ENCODE measurements at places on chromosomes 5 and 9. TPM values are rescaled to one million over a fixed set of nuclear protein-coding genes. Genes with fewer than 3 reads are reported as not detected.

DNA sequence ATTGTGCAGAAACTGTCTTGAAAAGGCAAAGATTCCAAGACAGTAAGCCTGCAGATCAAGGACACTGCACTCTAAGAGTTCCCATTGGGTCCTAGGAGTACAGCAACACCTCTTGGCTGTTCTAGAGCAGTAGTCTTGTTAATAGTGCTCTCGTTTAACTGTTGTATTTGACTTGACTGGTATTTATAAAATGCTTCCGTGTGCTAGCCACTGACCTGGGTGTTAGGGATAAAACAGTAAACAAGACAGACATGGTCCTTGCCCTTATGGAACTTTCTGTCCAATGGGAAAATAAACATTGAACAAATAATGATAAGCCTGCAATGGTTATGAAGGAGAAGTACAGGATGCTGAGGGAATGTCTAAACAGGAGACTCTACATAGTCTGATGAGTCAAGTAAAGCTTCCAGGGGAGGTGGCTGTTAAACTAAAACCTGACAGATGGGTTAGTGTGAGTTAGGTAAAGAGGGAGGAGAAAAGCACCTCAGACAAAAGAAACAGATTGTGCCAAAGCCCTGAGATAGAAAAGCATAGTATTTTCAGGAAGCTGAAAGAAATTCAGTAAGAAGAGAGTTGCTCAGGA is 33.3 kb downstream of the TDRD7 start:
- no peaks in the 10 kb centered on the region for H3K36me3 ChIP-seq
- DNase-seq = no peak
- H3K27me3 ChIP-seq = no peaks in the 10 kb centered on the region
- H3K4me1 ChIP-seq = no peaks in the 10 kb centered on the region
- no peak overlapping the region for H3K27ac ChIP-seq

DNA sequence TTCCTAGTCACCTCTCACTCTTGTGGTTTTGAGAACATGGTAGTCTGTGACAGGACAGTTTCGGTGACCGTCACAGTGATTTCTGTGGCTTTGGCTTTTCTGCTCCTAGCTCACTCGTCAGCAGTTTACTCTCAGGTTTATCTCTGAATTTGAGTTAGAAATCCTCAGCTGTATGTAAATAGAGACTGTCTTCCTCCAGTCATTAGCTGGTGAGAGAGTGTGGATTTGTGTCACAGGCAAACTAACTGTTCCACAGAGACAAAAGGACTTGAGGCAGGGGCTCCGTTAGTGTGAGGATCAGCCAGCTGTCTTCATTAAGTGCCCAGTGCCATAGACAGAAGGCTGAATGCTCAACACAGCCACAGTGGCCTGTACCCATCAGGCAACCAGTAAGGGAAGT is 131.4 kb downstream of the CD180 start:
- H3K4me1 ChIP-seq = peaks cover 3% of the 10 kb centered on the region
- H3K4me3 ChIP-seq = no peak overlapping the region
- H3K36me3 ChIP-seq = no peaks in the 10 kb centered on the region

- H3K27ac ChIP-seq = no peak overlapping the region
- H3K27me3 ChIP-seq = no peaks in the 10 kb centered on the region
Measured at GRCh38 chr9:37990404-37991015, 78.5 kb downstream of the SHB start.

GRCh38 chr9:22054076-22054475 is 45.0 kb upstream of the CDKN2B start:
- no peak for DNase-seq
- H3K4me1 ChIP-seq = peaks cover 23% of the 10 kb centered on the region
- no peak overlapping the region for H3K27ac ChIP-seq
- H3K27me3 ChIP-seq = no peaks in the 10 kb centered on the region

DNA sequence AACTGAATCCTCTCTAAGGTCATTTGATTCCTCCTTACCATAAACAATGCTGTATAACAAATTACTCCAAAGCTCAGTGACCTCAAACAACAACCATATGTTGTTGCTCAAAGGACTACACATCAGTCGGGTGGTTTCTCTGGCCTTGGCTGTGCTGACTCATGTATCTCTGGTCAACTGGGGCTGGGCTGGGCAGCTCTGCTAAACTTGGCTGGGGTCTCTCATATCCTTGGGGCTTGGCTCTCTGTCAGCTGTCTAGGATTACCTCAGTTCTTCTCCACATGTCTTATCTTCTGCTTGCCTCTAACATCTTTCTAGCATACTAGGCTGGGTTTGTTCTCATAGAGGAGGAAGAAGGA is 86.4 kb downstream of the GALNT10 start:
- no peak overlapping the region for H3K4me3 ChIP-seq
- no peaks in the 10 kb centered on the region for H3K36me3 ChIP-seq
- H3K27ac ChIP-seq = no peak overlapping the region
- peaks cover 17% of the 10 kb centered on the region for H3K4me1 ChIP-seq

DNA sequence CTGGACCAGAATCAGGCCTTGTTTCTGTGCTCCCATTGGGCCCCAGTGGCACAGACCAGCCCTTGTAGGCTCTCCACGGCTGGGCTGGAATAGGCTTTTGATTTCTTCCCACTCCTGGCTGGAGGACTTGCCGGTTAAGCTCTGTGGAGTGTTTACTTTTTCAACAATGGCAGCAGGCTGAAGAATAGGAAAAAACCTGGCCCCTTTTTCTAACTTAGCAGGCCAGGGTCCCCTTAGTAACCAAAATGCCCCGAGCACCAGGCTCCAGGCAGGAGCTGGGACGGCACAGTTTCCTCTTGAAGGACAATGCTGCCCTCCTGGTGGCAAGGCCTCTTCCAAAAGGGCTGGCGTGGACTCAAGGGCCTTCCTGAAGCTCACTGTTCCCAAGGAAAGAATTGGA is 230.3 kb downstream of the CRB2 start:
- H3K36me3 ChIP-seq = peaks cover 13% of the 10 kb centered on the region
- H3K4me1 ChIP-seq = no peaks in the 10 kb centered on the region
- H3K27me3 ChIP-seq = no peaks in the 10 kb centered on the region
- DNase-seq = no peak
- no peak overlapping the region for H3K27ac ChIP-seq
- no peak overlapping the region for H3K4me3 ChIP-seq

- H3K4me3 ChIP-seq = no peak overlapping the region
- no peaks in the 10 kb centered on the region for H3K36me3 ChIP-seq
- H3K27me3 ChIP-seq = no peaks in the 10 kb centered on the region
- no peak for DNase-seq
- H3K4me1 ChIP-seq = no peaks in the 10 kb centered on the region
Measured at GRCh38 chr9:12538842-12539579, 154.2 kb upstream of the TYRP1 start.

DNA sequence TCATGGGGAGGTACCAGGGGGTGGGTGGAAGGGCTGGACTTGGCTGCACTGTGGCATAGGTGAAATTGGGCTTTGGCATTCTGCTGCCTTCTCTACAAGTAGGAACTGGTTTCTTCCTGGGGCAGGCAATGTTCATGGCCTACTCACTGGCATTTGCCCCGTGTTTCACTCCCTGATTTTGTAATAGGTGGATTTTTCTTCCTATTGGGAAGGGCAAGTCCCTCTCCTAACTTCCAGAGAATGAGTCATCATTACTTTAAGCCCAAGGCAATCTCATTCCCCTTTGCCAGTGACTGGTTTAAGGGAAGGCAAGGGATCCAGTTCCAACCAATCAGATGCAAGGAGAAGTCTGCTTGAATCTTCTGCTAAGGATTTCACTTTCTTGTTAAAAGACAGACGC is 67.9 kb upstream of the ANKRD55 start:
- H3K4me1 ChIP-seq = no peaks in the 10 kb centered on the region
- no peak for DNase-seq
- no peaks in the 10 kb centered on the region for H3K27me3 ChIP-seq
- no peaks in the 10 kb centered on the region for H3K36me3 ChIP-seq

- no peak overlapping the region for H3K27ac ChIP-seq
- H3K27me3 ChIP-seq = no peaks in the 10 kb centered on the region
- no peaks in the 10 kb centered on the region for H3K36me3 ChIP-seq
- H3K4me1 ChIP-seq = no peaks in the 10 kb centered on the region
Measured at GRCh38 chr5:41918105-41918504, 7.0 kb upstream of the FBXO4 start.

- H3K36me3 ChIP-seq = no peaks in the 10 kb centered on the region
- no peak for DNase-seq
- H3K4me1 ChIP-seq = no peaks in the 10 kb centered on the region
- H3K27me3 ChIP-seq = no peaks in the 10 kb centered on the region
- H3K4me3 ChIP-seq = no peak overlapping the region
Measured at GRCh38 chr9:94675008-94675881, 35.9 kb upstream of the FBP1 start.

- H3K4me1 ChIP-seq = no peaks in the 10 kb centered on the region
- no peak for DNase-seq
- H3K27me3 ChIP-seq = no peaks in the 10 kb centered on the region
- no peak overlapping the region for H3K27ac ChIP-seq
Measured at GRCh38 chr9:8717146-8717545, 917.6 kb upstream of the DMAC1 start.

DNA sequence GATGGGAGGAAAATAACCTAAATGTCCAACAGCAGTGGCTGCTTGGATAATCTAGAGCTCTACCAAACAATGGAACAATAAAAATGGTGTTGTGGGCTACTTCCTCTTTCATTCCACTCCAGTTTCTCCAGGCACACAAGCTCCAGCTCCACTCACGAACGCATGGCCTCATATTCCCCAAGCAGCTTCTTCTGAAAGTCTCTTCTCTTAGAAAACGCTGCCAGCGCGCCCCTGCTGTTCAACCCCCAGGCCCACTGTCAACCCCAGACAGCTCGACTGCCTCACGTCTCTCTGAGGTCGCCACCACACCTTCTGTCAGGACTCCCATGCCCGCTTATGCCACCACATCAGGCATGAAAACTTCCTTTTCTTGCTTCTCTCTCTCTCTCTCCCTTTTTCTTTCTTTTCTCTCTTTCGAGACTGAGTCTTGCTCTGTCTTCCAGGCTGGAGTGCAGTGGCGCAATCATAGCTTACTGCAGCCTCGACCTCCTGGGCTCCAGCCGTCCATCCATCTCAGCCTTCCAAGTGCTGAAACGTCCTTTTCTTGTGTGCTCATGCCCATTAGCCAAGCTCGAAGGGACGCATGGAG is 16.2 kb downstream of the OR2V2 start:
- no peaks in the 10 kb centered on the region for H3K27me3 ChIP-seq
- peaks cover 19% of the 10 kb centered on the region for H3K4me1 ChIP-seq
- DNase-seq = no peak
- H3K4me3 ChIP-seq = no peak overlapping the region
- no peak overlapping the region for H3K27ac ChIP-seq

GRCh38 chr5:102807878-102808502 is 52.9 kb downstream of the PAM start:
- no peak overlapping the region for H3K4me3 ChIP-seq
- H3K27me3 ChIP-seq = no peaks in the 10 kb centered on the region
- H3K36me3 ChIP-seq = no peaks in the 10 kb centered on the region
- no peak overlapping the region for H3K27ac ChIP-seq
- H3K4me1 ChIP-seq = no peaks in the 10 kb centered on the region

DNA sequence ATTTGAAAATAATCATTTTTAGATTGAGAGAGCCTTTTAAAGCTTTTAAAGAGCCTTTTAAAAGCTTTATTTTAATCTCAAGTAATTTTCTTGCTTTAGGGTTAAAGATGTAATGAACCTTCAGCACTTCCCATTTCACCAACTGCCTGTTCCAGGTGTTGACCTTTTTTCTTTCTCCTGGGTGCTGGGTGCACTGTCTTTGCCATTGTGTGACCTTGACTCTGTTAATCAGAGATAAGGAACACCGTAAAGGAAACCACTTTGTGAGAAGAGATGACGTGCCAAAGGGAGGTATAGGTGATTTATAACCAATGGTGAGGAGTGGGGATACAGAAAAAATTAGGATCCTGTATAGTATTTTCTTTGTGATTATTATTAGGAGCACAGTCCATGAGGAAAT is 68.2 kb downstream of the NAA35 start:
- no peak overlapping the region for H3K4me3 ChIP-seq
- H3K4me1 ChIP-seq = no peaks in the 10 kb centered on the region
- H3K36me3 ChIP-seq = peaks cover 21% of the 10 kb centered on the region
- H3K27ac ChIP-seq = no peak overlapping the region
- DNase-seq = no peak

DNA sequence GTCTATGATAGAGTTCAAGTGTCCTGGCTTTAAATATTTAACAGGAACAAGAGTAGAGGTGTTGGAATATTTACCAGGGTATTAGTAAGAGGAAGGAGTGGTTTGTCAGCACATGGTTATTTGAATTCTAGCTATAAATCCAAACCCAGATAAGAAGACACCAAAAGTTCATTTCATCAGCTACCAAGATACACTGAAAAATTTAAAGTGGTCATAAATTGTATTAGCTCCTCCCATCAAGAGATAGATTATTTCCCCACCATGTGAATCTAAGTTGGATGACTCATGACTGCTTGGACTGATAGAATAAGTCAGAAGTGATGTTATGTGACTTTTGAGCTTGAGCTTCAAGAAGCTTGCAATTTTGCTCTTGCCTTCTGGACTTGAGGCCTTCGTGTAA is 72.1 kb upstream of the GRAMD2B start:
- no peaks in the 10 kb centered on the region for H3K27me3 ChIP-seq
- H3K4me1 ChIP-seq = peaks cover 12% of the 10 kb centered on the region
- no peak overlapping the region for H3K27ac ChIP-seq

DNA sequence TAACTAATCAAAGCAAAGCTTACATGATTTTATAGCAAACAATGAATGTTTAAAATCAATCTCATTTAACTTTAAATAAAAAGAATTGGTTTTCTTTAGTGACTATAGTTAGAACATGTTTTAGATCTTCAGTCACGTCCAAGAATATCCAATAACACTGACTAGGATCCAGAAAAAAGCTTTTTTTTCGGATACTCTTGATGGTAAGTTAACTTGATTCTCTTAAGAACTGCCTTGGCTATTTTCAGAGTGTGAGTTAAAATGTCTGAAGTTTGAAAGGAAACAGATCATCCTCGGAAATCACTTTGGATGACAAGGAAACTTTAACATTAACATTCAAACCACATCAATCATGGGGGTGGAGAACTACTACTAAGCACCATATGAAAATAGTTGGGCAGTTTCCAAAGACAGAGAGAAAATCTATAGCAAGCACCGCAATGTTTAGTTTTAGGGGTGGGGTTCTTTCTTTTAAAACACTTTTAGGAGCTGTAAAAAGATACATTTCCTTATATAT is 83.7 kb upstream of the SLC27A6 start:
- H3K27me3 ChIP-seq = no peaks in the 10 kb centered on the region
- no peaks in the 10 kb centered on the region for H3K4me1 ChIP-seq
- no peak overlapping the region for H3K27ac ChIP-seq
- no peaks in the 10 kb centered on the region for H3K36me3 ChIP-seq

DNA sequence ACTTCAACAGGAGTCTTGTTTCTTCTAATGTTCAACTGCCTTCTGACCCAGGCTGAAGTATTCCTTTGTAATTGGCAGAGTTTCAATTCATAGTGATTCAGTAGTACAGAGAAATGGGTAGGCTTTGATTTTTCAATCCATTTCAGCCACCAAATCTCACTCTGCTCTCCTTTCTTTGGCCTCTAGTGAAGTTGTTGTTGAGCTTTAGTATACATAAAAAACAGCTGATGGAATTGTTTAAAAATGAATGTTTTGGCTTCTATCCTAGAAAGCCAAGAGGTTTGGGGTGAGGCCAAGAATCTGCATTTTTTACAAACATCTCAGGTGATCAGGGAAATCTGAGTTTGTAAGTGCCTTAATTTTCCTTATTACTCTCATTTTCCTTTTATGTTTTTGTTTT is 182.9 kb upstream of the MAP1B start:
- H3K4me3 ChIP-seq = no peak overlapping the region
- no peaks in the 10 kb centered on the region for H3K36me3 ChIP-seq
- H3K27ac ChIP-seq = no peak overlapping the region

Gene ANKRD31
- polyA plus RNA-seq = 0.22 TPM

Gene TBC1D9B
- polyA plus RNA-seq = 58.5 TPM

Gene SPAG8
- 1.9 TPM for polyA plus RNA-seq

Gene TMCO6
- polyA plus RNA-seq = 17.1 TPM

Gene NDUFS6
- 61.7 TPM for polyA plus RNA-seq

Gene SLC6A7
- polyA plus RNA-seq = not detected

Gene ALDH1A1
- not detected for polyA plus RNA-seq

Gene DTWD2
- 4.3 TPM for polyA plus RNA-seq

Gene PRR16
- polyA plus RNA-seq = not detected

Gene SIT1
- polyA plus RNA-seq = 162 TPM

Gene SNCB
- not detected for polyA plus RNA-seq

Gene SLU7
- 78.1 TPM for polyA plus RNA-seq

Gene GDNF
- polyA plus RNA-seq = not detected

Gene SAXO1
- 0.45 TPM for polyA plus RNA-seq

Measured in naive thymus-derived CD4-positive, alpha-beta T cell (primary cell).